Midbrain (tissue), 1 donor: ENCODE measurements at places on chromosomes 3 and 15.
A peak's percentile ranks its signal among the peaks of the same experiment; 100 is the strongest.

DNA sequence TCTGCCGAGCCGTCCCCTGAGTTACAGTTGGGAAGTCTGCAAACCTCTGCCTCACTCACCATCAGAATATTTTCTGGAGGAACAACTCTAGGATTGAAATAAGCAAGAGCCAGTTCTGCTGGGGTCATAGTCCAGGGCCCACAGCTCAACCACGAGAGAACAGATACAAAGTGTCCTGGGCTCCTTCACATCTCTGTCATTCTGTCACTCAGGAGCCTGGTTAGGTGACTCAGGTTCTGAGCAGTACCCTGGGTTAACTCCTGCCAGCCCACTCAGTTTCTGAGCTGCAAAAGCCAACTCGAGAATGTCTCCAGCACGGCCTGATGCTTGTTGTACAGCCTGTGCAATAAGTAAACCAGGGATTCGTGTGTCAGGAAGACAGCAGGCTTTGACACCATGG is 155.7 kb downstream of the SLCO3A1 start:
- no peak for DNase-seq

DNA sequence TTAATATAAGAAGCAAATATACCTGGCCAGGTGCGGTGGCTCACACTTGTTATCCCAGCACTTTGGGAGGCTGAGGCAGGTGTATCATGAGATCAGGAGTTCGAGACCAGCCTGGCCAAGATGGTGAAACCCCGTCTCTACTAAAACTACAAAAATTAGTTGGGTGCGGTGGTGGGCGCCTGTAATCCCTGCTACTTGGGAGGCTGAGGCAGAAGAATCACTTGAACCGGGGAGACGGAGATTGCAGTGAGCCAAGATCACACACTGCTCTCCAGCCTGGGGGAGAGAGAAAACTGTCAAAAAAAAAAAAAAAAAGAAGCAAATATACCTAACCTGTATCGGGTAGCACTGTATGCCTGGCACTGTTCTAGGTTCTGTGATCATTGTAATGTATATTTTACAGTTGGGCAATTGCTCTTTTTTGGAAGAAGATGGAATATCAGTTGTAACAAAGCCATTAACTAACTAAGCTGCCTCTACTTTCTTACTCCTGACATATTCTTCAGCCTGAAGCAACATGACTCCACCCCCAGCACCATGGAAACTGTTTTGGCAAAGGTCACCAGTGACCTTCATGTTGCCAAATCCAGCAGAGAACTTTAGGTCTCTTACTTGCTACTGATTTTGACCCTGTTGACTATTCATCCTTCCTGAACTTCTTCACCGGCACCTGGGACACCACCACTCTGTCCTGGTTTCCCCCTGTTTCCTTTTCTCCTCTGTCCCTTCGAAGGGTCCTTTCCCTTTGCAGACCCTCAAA is 203.8 kb downstream of the RPLP1 start:
- DNase-seq, result no peak

GRCh38 chr3:33250712-33251111 is 26.5 kb upstream of the FBXL2 start:
- DNase-seq, result no peak

DNA sequence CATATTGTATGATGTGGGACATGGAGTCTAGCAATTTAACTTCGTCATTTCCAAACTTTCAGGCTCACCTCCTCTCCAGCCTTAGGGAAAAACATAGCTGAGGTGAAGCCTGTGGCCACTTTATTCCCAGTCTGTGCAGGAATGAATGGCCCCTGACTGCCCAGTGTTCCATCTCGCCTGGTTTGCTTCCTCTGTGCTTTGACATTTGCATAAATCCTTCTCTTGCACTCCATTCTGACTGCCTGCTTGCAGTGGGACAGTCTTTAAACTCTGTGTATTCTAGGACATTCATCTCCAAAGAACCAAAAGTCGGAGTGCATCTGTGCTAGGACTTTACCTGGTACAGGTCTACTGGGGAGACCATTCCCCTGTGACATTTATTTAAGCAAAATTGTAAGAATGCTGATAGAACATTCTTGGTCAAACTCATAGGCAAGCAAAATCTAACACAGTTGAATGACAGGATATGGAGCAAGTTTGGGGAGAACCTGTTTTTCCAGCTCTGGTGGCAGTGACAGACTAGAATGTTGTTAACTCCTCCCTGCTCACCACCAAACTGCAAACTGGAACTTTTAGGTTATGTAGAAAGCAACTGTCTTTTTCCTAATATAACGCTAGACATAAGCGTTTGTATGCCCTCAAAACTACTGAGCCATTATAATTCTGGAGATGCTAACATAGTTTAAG is 22.1 kb downstream of the TMED3 start:
- DNase-seq, result no peak

- DNase-seq, result no peak
These were observed 77.5 kb upstream of the LINGO1 start for GRCh38 chr15:77710206-77710605.

- DNase-seq, result peak; percentile 72
These were observed 146.6 kb downstream of the TBL1XR1 start for GRCh38 chr3:177050501-177051237.

DNA sequence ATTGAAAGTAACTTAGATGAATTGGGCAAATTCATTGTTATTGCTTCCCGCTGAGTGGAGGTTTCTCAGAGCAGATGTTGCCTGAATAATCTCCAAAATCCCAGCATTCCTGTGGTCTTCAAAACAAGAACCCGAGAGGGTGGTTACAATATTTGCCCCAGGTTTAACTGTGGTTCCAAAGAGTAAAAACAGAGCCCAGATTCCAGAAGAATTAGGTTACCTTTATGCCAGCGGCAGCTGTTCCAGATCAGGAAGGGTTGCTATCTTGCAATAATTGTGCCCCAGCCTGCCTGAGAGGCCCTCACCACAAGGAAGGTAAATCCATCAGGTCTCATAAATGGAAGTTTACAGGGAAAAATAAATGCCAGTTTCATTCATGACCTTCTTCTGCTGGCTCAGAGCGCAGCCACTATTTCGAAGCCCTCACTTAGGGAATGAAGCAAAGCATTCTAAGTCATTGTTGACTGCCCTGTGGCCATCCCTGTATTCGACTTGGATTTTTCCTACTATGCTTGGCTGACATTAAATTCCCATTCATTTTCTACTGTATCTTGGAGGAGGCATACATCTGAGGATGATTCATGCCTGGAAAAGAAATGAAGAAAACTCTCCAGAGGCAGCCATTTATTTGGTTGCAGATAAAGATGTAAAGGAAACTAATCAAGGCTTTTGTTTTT is 54.6 kb downstream of the SSUH2 start:
- no peak for DNase-seq

GRCh38 chr3:161682715-161683114 is 186.1 kb downstream of the OTOL1 start:
- DNase-seq, result no peak

- DNase-seq, result no peak
These were observed 97.7 kb downstream of the EPHB1 start for GRCh38 chr3:134892761-134893160.

DNA sequence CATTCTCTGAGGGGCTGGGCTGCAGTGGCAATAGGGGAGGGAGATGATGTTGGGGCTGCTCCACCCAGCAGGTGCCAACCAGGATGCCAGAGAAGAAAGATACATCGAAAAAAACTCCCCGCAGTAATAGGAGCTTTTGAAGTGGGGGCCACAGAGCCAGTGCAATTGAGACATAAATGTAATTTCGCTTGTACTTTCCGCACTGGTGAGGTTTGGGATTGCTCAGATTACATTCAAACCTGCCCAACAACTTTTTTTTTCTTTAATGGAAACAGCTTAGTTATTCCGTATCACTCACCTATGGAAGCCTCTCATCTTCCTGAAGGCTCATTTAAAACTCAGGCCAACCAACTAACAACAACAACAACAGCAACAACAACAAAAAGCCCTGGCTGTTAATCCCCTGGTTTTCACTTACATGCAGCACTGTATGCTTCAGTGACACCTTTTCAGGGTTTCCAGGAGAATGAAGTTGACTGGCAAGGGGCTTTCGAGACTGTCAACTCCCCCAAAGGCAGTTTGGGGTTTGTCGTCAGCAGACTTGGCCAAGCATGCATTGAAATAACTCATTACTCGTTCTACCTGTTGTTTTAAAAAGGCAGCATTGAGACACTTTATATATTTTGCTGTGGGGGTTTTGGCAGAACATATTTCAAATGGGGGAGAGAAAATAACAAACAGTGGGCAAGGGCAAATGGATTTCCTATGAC is 163.8 kb downstream of the EBLN2 start:
- no peak for DNase-seq

- DNase-seq, result no peak
These were observed 24.0 kb upstream of the SLC6A6 start for GRCh38 chr3:14378415-14378814.

GRCh38 chr3:183560607-183561006 is 5.1 kb upstream of the KLHL6 start:
- no peak for DNase-seq

DNA sequence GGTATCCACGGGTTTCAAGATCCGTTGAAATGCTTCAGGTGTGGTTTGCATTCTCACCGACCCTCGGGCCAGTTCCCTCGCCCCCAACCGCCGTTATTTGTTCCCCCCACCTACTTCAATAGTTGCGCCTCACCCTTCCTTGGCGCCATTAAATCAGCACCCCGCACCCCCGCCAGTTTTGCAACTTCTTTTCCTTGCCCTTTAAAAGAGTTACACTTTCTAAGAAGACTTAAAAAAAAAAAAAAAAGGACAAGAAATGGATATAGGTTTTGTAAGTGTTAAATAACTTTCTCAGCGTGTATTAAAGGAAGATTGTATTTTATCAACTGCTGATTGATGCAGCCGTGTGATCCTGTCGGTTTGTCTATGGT is 87.2 kb downstream of the NR2F2 start:
- no peak for DNase-seq

- DNase-seq, result no peak
These were observed 3.3 kb downstream of the CRYBG3 start for GRCh38 chr3:97825101-97825500.

- no peak for DNase-seq
These were observed 114.4 kb downstream of the CHSY1 start for GRCh38 chr15:101137312-101137940.

DNA sequence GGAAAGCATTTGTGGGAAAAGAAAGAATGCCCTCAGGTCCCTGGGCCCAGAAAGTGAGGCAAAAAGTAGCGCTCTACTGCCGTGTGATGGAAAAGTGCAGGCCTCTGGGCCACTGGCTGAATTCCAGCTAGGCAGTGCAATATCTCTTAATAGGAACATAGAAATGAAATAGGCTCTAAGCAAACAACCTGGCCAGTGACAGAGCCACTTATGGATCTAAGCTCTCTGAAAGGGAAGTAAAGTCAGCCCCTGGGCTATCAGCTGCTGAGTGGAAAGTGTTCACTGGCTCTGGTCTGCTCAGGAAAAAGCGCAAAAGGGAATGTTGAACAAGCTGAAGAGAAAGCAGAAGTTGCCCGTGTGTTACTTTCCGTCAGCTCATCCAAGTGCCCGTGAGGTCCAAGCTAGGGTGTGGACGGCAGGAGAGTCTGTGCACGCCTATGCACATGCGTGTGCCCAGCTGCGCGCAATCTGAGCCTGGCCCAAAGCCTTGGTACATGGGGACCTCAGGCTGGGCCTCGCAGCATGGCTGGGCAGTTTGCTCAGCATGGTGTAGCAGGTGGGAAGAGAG is 74.0 kb upstream of the RAD18 start:
- DNase-seq, result no peak

DNA sequence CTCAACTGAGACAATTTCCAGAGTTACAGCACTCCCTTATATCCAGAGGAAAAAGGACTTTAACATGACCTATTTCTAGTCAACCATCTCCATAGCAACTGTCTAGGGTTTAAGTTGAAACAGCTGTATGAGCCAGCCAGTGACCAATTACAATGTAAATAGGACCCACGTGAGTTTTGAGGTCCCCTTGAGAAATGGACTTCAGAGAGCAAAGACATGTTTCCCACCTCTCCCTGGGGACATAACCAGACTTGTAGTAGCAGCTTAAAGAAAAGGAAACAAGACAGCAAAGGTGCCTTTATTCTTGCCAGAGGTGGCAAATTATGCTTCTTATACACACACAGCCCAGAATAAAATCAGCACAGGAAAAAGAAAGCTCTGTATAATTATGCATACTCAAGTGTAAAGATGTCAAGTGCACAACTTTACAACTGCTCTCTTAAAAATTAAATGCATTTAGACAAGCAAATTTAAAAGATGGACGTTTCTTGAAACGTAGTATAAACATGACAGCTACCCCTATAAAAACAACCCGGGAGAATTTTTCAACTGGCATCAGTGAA is 40.2 kb downstream of the SUMF1 start:
- DNase-seq, result no peak

DNA sequence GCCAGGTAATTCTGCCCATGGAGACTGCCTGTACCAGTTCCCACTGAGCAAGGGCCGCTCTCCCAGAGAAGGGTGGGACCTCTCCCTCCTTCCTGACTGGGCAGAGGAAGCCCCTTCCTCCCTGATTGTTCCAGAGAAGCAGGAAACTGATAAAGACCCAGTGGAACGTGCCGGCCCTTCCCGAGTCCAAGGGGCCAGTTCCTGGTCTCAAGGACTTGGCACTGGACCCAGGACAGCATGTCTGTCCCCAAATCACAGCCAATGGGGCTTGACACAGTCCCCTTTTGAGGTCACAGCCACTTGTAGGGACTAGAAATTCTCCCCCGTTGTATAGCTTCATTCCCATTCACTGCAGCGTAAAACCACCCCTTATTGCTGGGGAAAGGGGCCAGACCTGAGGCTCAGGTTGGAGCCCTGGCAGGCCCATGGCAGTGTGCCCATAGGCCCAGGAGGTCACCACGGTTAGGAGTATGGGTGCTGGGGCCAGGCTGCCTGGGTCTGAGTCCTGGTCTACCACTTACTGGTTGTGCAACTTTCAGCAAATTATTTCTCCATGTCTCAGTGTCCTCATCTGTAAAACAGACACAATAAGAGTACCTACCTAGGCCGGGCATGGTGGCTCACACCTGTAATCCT is 18.1 kb downstream of the CSRNP1 start:
- DNase-seq, result no peak

DNA sequence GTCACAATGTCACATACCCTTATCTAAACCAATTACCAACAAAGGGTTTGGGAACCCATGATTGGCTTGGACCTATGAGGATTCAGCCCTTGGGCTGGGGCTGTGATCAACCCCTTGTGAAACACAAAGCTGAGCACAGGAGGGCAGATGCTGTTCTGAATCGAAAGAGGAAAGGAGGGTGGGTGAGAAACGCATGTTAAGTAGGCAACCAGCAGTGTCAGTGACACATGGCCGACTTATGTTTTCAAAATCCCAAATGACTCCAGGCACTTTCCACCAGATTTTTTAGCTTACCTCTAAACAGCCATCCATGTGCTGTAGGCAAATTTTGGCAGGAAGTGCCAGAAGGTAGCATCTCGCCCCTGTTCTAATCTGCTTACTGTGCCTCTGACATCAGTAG is 34.1 kb upstream of the KLHL25 start:
- no peak for DNase-seq

DNA sequence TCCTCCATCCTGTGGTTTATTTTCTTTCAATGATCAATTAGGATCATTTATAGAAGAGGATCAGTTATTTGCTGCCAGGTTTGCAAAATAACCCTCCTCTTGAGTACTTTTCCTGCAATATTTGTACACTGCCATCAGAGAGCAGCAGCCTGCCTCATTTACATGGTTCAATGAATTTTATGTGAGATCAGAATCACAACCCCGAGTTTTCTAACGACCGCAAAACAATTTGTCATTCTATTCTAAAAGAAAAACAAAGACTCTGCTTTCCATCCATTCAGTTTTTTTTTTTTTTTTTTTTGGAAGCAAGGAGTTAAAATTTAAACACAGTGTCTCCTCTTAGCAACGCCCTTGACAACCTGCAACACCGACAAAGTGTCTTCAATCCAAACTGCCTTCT is 146.9 kb downstream of the RAB11A start:
- DNase-seq, result no peak

GRCh38 chr3:124492824-124493223 is 237.4 kb upstream of the UMPS start:
- no peak for DNase-seq
